ENCODE measurements at places on chromosomes 5 and 9. TPM values are rescaled to one million over a fixed set of nuclear protein-coding genes. Genes with fewer than 3 reads are reported as not detected.
A peak's percentile ranks its signal among the peaks of the same experiment; 100 is the strongest.

FGF18 gene
- total RNA-seq = 0.35 TPM

CCIN gene
- 0.27 TPM for total RNA-seq

DNA sequence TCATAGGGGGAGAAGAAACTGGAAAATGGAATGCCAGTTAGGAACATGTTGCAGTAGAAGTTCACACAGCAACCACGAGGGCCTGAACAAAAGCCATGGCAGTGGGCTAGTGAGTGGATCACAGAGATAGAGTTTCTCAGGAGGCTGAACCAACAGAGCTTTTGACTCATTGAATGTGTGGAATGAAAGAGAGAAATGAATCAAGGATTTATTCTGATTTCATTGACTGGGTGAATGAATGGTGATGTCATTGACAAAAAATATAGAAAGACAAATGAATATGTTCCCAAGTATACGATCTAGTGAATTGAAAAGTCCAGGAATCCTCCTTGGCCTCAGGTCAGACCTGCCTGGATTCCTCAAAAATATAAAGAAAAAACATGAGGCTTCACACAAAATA, 99.2 kb downstream of the ZNF462 start:
- no peak overlapping the region for H3K4me3 ChIP-seq
- H3K36me3 ChIP-seq = peaks cover 83% of the 10 kb centered on the region
- no peak for DNase-seq
- peak overlapping the region; percentile 73 for H3K27ac ChIP-seq
- no peaks in the 10 kb centered on the region for H3K27me3 ChIP-seq

GRCh38 chr5:180703912-180704311, 35.9 kb downstream of the OR2Y1 start:
- DNase-seq = peak; percentile 63
- no peaks in the 10 kb centered on the region for H3K36me3 ChIP-seq
- H3K27ac ChIP-seq = no peak overlapping the region
- H3K4me1 ChIP-seq = peaks cover 3% of the 10 kb centered on the region
- H3K27me3 ChIP-seq = no peaks in the 10 kb centered on the region

Data from endodermal cell (in vitro differentiated cells).